EH (cell line): ENCODE measurements at places on chromosomes 11 and 22.

GRCh38 chr11:15212876-15213275 lies 98.2 kb downstream of the INSC start:
- DNase-seq = no peak

DNA sequence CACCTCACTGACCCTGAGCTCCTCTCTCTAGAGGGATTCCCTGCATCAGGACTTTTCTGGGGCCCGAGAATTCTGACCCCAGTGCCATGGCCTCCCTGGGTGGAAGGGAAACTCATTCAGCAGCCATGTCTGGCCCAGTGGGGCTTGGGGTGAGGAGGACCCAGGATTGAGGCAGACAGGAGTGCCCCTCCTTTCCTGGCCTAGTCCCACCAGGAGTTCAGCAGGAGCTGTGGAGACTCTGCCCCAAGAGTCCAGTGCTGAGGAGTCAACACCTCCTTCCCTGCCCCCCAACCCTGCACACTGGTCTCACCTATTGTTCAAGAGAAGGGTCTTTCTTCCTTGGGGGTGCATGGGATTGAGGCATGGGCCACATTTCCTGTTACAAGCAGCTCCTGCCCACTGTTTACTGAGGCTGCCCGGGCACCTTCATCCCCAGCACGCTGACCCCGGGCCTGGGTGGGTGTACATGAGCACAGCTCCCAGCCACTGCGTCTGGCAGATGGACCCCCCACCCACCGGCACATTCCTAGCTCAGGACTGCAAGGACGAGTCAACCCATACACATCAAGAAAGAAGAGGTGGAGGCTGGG lies 33.9 kb downstream of the ALX4 start:
- DNase-seq = no peak

GRCh38 chr11:36400766-36401455 lies 104.8 kb downstream of the PRR5L start:
- DNase-seq = no peak

DNA sequence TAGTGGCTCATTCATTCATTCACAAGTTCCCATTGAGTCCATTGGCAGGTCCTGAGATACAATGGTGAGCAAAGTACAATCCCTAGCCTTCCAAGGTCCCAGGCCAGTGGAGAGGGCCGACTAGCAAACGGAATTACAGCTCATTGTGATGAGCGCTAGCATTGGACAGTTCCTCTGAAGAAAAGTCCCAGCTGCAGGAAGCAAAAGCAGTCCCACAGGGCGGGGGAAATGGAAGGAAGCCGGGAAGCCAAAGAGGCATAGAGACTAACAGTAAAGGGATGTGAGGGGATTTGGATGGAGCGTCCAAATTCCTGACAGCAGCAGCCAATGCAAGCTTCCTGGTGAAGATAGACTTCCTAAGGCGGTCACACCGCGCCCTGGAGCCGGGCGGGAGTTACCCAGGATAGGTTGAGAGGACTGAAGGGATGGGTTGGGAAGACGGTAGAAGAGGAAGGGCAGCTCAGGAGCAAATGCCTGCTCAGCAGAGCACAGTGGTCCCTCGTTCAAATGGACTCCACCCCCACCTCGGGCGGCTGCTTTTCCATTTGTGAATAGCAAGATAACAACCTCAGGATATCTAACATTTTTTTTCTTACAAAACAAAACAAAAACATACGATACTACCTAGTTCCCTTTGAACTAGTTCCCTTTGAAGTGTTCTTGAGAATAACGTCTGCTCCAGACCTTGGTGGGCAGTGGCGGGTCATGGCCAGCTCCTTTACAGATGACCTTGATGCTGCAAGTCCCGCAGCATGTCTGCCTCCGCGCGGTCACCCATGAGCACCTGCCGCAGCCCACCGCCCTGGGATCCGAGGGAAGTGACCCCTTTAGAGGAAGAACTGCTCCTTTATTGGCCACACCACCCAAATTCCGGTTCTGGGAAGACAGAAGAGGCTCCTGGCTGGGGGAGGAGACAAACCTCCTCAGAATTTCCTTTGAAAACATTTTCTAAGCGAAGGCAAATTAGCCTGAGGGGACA lies 132.9 kb downstream of the RASSF10 start:
- DNase-seq = no peak

DNA sequence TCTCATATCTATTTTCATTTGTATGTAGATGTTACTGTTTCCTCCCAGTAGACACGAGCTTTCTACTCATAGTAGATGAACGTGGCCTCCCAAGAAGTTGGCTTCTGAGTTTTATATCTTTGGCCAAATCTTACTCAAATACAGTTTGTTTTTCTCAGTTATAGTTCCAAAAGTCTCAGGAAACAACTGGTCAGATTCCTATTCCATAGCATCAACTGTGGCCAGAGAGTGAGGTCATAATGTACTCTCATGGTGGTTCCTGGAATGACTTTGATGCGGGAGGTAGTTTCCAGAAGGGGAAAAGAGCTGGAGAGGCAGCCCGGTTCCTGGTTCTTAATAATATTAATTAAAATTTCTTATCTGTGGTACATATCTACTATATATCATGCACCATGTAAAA lies 77.3 kb downstream of the SLC17A6 start:
- DNase-seq = no peak

DNA sequence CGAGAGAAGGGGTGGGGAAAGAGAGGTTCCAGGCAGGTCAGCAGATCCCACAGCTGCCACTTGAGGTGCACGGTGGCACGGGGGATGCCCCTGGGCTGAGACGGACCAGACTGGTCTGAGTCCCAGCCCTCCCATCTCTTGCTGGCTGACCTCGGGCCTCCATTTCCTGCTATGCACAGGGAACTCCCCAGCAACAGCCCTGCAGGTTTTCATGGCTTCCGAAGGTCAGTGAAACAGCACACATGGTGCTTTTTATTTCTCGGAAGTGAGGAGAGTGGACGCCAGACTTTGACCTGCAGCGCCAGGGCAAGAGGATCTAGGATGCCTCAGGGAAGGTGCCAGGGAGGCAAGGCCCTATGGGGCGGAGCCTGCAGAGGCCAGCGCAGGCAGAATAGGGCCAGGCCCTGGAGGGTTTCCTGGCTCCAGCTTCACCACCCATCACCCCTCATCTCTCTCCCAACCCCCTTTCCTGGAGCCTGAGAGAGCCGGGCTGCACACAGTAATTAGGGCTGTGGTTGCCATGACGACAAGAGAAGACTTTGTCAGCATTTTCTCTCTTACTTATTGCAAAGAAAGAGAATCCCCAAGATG lies 29.5 kb downstream of the SLC22A12 start:
- DNase-seq = peak; percentile 43

DNA sequence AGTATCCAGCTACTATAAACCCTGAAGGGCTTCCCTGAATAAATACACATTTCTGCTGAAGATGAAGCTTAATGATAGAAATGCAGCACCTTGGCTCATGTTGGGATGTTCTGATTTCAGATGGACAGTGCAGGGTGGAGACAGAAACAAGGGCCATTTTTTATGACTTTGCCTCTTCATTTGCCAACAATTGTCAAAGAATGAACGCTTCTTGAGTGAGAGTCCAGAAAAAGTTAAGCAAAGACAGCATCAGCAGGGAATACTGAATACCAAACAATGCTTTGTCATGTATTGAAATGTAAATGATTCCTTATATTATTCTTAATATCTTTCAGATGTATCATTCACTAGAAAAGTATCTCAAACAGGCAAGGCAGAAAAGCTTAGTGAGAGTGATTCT lies 84.9 kb downstream of the TRPC6 start:
- no peak for DNase-seq

- DNase-seq = peak; percentile 35
These were observed 20.3 kb downstream of the FAM118B start for GRCh38 chr11:126231725-126232459.

DNA sequence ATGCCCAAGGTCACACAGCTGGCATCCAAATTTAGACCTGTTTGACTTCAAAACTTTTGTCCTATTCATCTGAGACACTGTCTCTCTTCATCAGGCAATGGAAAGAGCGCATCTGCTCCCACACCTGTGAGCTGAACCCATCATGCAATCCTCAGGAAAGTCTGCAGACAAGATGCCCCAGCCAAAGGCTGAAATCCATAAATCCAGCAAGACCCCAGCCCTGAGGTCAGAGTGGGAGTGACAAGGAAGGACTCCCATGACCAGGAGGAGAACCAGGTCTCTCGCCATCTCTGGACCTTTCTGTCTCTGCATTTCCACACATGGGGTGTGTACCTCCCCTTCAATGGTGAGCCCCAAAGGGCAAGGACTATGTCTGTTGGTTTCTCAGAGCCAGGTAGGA lies 83.6 kb upstream of the HMGXB4 start:
- no peak for DNase-seq

GRCh38 chr11:71208011-71208774 lies 44.2 kb downstream of the SHANK2 start:
- DNase-seq = no peak

DNA sequence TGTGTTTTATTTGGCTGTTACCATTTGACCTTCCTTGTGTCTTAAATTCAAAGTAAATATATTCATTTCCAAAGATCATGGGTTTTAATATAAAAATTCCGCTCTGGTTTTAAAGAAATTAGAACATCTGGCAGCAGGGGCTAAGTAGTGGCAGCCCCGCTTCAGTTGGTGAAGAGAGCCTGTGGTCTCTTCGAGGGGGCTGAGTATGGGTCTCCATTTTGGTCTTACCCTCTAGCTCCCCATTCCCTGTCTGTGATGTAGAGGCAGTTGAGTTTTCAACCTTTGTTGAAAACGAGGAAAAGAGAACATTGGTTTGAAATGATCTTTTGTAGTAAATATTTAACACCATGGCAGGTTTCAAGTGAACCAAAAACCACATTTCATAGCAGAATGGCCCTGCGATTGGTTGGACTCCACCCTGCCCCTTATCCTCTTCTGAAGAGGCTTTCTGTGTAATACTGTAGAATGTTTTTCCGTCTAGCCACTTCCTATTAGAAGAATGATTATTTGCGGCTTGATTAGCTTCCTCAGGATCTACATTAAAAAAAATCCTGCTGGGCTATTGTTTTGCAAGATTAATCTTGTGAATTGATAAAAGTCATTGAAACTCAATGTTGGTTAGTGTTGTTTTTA lies 17.7 kb downstream of the APLP2 start:
- DNase-seq = no peak

DNA sequence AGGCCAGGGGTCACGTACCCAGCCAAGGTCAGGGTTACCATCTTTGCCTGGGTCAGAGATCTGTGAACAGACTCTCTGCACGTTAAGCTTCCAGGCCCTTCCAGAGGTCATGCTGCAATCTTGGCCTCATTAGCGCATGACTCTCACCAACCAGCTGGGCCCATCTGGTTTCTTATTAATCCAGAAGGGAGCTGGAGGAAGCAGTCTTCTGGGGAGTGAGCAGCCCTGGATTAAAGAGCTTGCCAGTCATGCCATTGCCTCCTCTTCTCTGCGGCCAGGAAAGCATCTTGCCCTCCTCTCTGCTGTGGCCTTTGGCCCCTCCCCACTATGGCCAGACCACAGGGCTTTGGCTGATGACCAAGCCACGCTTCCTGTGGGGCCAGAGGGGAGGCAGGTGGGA lies 57.4 kb downstream of the CHST1 start:
- no peak for DNase-seq

DNA sequence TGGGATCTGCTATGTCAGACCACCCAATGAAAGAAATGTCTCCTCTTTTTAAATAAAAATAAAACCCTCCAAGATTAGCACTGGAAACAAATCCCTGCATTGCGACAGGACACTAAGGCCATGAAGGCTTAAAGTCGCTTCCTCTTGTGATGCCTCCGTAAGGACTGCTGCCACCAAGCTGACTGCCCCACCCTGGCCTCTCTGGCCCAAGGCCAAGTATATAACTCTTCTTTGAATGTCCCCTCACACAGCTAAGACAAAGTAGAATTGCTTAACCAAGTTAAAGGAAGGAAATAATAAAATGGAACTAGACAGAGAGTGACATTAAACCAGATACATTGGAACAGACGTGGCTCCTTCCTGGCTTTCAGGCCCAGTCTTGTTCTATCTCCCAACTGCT lies 7.5 kb upstream of the NRGN start:
- DNase-seq = no peak

DNA sequence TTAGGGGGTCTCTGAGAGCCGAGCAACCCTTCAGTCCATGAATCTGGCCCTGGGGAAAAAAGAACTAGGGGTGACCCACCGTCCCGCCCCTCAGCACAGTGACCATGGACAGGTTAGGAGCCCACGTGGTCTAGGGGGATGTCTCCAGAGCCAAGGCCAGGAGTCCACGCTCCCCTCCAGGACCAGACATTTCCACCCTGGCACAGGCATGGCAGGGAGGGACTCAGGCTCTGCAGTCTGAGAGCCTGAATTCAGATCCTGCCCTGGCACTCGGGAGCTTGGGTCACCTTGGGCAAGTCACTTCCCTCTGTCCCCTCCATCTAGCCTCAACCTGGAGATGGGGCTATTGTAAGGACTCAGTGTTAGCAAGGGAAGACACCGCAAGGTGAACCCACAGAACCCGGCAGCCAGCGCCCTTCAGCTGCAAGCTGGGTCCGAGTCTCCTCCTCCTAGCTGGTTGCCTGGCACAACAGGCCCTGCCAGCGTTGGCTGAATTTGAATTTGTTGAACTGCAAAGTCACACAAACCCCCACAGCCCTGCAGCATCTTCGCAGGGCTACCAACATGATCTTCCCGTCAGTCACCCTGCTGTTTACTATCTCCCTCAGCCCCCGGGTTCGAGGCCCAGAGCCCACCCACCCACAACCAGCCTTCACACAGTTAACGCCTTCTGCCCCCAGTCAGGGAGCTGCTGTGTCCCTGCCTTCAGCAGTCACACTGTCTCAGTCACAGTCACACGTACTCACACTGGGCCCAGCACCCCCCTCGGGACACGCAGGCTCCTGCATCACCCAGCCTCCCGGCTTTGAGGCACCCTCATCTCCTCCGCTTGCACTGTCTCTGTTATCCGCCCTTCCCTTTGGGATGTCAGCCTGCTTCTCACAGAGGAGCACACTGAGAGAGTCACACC lies 603 bp upstream of the PDGFB start:
- no peak for DNase-seq

DNA sequence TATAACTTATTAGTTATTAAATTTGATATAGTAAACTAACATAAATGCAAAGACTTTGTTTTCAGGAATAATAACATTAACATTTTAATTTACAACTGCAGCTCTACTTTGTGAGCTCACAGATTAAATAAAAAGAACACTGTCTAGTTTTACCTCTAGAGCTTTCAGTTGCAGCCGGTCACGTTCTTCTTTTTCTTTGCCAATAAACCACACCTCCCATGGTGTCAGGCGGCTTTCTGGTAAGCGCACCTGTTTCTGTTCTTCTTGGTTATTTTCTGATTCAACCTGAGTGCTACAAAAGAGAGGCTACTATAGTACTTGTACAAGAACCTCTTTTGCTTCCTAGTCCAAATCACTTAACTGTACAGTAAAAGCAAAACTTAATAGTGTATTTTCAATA lies 5.8 kb downstream of the CCDC34 start:
- no peak for DNase-seq

- DNase-seq = no peak
These were observed 454.9 kb upstream of the CADM1 start for GRCh38 chr11:115959081-115959486.

GRCh38 chr11:34558673-34559072 lies 45.1 kb upstream of the ELF5 start:
- no peak for DNase-seq

DNA sequence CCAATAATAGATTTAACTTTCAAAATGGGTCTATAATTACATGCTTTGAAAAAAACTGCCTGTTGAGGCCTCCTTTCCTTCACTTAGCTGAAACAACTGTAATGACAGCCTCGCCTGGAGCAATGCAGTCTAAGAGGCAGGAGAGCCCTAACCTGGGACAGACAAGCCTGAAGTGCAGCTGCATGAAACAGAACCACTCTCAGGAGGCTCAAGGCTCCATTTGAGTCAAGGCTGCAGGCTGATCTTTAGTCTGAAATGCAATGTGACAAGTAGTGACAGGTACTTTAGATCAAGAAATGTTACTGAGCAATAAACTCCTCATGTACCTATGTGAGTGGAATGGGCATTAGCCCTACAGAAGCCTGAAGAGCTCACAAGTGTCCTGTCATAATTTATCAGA lies 414.0 kb upstream of the LUZP2 start:
- no peak for DNase-seq
